Right lobe of liver (tissue), 6 donors: ENCODE measurements at places on chromosomes 5 and 9. TPM values are rescaled to one million over a fixed set of nuclear protein-coding genes. Genes with fewer than 3 reads are reported as not detected.

- no peak for DNase-seq
These were observed 39.2 kb downstream of the TLE4 start for GRCh38 chr9:79610791-79611614.

DNA sequence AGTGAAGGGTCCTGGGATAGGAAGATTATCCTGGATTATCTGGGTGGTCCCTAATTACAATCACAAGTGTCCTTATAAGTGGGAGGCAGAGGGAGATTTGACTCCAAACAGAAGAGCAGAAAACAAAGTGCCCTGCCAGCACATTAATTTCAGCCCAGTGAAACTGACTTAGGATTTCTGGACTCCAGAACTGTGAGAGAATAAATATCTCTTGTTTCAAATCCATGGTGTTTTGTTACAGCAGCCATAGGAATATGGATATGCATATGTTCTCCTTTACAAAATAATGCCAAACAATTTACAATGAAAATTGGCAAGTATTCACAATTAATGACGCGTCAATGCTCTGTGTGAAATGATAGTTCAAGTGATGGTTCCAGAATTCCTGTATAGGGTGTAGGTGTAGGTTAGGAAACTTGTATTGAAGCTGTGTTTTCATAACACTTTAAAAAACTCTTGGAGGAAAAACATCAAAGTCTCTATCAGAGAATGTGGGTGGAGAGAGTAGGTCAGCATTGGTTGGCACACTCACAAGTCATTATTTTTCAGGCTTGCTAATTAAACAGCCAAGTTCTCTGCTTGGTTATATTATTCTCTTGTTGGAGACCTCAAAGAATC is 19.9 kb upstream of the PLPP1 start:
- no peak for DNase-seq

Gene DPYSL3
- 3.2 TPM for total RNA-seq

DNA sequence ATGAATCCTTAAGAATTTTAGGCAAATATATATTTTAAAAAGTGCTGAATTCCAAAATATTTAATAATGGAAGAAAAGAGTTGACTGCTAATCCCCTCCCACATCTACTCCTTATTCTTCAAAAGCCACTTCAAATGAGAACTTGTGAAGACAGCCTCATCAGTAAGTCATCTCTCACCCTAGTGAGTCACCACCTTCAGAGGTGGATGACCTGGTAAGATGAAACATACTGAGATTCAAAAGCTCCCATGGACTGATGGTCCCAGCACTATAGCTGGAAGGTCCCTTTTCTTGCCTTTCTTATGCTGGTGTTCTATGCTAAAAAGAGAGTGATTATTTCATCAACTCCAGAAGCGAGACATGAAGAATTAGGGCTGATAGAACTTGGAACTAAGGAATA is 37.8 kb upstream of the SPDL1 start:
- DNase-seq, result no peak

DNA sequence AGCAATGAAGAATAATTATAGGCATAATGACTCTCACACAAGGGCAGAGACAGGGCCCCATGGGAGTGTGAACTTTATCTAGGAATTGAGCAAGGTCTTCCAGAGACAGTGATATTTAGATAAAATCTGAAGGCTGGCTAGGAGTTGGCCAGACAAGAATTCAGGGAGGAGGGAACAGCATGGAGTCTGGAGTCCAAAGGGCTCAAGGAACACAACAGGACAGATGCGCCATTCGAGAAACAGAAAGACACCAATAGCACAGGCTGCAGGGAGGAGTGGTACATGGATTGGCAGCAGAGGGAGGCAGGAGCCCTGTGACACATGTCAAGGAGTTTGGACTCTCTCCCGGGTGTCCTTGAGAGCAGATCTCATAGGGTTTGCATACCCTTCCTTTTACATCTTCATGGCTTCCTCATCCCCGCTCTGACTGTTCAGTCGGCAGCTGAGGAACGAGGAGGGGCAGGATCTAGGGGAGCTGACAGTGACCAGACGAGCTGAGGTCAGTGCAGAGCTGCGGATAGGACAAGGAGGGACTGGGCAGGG is 64.0 kb upstream of the XPA start:
- no peak for DNase-seq

Gene SH3GL2
- not detected for total RNA-seq

DNA sequence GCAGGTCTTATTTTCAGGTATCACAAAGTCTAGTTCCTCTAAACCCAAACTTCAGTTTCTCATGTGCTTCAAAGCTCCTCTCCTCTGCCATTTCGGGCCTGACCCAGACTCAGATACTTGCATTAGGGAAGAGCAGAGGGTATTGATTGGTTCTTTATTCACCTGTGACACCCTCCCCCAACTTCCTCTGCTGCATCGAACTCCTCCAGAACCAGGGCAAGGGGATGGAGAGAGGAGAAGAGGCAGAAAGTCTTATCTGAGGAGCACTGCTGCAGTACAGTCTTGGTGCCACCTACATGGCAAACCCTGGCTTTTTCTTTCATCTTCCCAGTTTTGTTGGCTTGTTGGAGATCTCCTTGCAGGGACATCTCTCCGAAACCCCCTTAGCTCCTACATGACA is 96.0 kb upstream of the OSMR start:
- DNase-seq, result no peak

Gene ANKRD18A
- total RNA-seq, result 4.5 TPM

Gene CLK4
- total RNA-seq, result 19.1 TPM

Gene MARVELD2
- 25.2 TPM for total RNA-seq

GRCh38 chr5:65819905-65820240 is 97.9 kb downstream of the NLN start:
- no peak for DNase-seq

DNA sequence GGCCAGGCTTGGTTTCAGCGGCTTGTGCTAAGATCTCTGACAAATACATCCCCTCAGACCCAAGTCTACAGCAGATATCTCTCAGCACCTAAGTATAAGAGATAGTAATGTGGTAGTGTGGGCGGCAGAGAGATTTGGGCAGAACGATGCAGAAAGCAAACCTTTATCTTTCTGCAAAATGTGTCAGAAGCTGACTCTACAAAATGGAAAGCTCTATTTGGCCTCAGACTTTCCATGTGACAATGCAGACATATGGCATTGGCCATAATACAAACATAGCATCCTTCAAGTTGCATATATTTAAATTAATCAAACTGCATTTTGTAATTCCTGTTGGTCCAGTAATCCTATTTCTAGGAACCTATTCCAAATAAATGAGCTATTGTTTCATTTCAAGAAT is 102.5 kb upstream of the RAI14 start:
- no peak for DNase-seq

Gene IFNA6
- total RNA-seq, result not detected

DNA sequence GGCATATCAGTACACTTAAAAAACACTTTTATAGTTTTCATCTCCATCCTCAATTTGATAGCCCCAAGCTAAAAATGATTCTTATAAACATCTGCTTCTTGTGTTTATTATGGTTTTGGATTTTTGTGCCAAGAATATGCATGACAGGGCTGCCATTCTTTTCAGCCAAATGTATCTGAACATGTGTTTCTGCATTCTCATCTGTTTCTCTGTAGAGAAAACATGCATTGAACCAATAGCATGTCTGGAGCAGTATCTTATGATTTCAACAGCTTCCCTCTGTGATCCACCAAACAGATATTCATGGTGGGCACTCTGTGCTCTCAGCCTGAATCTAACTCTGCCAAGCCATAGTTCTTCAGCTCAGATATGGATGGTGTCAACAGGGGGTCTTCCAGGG is 99.3 kb upstream of the ERCC6L2 start:
- no peak for DNase-seq

DNA sequence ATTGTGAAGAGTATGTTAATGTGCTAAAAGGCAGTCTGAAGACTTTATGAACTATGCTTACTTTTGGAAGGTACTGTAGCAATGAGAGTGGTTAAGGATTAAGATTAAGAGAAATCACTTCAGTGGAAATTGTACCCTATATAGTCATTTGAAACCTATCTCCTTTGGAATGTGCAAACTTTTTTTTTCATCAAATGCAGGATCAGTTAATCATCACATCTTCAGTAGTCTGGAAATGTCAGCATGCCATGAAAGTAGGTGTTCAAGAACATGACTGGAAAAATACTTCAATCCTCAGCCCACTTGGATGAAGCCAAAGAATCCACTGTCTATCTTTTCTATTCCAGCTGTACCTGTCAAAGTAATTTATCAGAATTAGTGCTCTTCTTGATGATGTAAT is 157.8 kb upstream of the TMEM161B start:
- DNase-seq, result no peak

DNA sequence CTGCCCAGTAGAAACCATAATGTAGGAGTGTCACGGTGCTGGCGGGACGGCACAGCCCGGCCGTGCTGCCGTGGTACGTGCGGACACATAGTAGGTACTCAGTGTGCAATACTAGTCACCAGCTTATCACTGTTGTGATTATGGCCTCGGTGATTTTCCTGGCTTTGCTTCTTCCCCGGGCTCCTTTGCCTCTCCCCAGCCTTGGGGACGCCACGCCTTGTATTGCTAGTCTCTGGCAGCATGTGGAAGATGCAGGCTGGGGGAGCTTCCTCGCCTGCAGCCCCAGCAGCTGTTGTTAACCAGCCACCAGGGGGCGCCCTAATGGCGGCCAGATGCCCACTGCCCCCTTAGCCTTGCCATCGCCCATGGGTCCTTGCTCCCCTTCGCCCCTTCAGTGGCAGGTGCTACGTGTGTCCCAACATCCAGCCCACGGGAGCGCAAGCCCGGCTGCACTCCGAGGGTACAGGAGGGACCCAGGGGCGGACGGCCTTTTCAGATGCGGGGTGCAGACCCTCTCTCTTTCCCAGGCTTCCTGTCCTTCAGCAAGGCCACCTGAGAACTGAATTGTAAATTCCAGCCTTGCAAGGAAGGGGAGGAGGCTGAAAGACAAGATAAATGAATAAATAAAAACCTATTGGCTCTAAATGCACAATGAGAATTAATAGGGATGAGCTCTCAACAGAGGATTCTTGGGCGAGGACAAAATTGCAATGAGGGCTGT is 8.0 kb downstream of the NTNG2 start:
- peak; percentile 55 for DNase-seq

DNA sequence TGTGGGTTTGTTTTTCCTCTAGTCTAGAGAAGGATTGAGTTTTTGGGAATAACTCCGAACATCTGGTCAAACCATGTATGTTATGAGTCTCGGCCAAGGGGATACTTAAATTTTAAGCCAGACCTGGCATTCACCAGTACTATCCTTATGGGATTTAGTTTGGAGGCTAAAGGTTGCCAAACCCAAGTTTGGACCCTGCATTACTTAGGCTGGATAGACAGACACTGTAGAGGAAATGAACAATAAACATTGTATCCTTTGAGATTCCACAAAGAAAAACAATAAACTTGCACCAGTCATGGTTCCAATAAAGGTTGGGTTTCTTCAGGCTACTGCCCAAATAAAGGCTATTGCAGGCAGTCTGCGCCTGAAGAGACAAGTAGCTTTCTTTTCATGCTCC is 296.7 kb upstream of the MEF2C start:
- DNase-seq, result no peak

Gene PCDHB15
- total RNA-seq, result 0.65 TPM

DNA sequence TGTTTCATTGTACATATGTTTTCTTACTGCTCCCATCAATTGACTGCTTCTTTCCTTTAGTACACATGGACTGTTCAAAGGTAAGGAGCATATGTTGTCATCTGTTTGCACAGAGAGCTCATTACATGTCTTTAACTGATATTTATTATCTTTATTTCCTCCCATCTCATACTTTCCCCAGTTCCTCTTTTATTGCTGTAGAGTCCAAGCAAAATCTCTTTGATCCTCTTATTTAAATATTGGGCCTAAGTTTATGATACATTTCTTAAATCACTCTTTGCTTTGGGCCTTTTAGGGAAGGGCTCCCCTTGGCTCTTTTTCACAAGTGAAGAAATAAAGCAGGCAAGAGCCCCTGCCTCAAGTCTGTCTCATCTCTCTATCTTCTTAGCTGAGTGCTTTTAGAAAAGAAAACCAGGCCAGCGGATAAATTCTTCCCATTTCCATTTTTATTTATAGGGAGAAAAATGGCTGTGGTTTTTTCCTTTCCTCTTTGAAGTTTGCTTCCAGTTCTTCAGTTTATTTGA is 152.4 kb downstream of the DOCK2 start:
- DNase-seq, result no peak

DNA sequence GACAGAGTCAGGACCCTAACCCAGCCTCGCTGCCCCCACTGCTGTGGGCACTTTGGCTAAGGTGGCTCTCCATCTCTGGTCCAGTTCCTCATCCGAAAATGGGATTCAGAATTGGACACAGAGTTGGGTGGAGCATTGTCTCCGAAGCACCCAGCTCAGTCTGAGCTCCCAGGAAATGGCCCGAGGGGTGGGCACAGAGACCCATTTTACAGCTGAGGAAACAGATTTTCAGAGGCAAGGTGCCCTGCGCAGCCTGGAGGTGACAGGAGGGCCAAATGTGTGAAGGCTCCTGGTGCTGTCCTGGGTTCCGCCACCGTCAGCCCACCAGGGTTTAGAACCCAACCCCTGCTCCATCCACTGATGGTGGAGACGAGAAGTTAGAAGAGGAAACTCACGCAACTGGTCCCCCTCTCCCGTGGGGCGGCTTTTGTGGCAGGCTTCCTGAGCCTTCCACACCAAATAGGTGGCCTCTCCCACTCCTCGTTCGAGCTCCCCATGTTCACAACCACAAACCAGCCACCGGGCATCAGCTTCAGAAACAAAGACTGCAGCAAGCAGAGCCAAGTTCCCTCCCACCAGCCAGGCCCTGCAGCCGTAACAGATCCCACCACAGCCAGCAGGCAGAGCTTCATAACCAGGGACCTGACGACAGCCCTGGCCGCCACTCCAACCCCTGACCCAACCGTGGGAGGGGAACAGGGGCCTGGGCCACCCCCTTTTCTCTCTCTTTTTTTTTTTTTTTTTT is 90.9 kb upstream of the LMX1B start:
- DNase-seq, result no peak
